ENCODE measurements at places on chromosomes 12 and 14. TPM values are rescaled to one million over a fixed set of nuclear protein-coding genes. Genes with fewer than 3 reads are reported as not detected.

- no peak for DNase-seq
Measured at GRCh38 chr12:52687497-52688385, 7.5 kb upstream of the KRT1 start.

DNA sequence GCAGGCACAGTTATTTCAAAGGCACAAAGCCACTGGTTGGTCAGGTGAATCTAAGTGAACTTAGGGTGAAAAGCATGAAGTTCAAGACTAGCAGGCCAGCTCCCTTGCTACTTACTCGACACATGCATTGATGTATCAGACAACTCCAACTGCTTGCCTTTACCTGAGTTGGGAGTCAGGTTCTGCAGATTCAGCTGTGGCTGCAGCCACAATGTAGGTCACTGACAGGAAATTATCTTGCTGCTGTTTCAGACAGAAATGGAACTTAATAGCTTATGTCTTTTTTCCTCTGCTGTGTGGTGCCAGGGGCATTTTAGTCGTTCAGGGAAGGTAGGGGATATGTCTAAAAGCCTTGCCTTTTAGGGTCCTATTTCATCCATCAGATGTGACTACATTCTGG is 125.6 kb upstream of the RPH3A start:
- DNase-seq: no peak

GRCh38 chr14:68444449-68445168 is 348.3 kb downstream of the ZFP36L1 start:
- DNase-seq: no peak

DNA sequence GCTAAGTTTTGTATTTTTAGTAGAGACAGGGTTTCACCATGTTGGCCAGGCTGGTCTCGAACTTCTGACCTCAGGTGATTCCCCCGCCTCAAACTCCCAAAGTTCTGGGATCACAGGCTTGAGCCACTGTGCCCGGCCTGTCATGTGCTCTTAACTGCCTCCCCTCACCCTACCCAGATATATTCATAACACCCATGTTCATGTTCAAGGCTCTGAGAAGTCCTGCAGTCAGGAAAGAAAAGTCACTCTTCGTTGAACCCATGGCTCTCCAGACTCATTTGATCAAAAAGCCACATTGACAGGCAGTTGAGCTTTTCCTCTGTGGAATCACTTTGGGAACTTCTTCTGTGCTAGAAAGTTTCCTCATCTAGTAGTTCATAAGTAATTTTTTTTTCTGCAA is 545.5 kb upstream of the TBX3 start:
- no peak for DNase-seq

DNA sequence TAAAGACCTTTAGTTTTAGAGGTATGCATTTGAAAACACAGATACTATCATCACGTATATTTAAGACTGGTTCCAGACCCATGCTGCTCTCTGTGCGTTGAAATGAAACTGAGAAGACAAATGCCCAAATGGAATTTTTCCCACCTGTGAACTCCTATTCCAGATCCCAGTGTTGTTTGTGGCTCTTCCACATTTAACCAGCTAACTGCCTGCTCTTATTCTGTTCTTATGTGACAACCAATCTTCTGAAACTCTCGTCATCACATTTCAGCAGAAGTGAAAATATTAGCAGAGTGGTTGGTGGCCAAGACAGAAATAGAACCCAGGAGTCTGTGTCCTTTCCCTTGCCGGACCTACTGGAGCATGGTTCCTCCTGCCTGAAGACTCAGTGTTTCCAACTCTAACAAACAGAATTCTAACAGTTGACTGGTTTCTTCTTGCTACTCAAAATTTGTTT is 460.2 kb downstream of the RAD51B start:
- no peak for DNase-seq

DNA sequence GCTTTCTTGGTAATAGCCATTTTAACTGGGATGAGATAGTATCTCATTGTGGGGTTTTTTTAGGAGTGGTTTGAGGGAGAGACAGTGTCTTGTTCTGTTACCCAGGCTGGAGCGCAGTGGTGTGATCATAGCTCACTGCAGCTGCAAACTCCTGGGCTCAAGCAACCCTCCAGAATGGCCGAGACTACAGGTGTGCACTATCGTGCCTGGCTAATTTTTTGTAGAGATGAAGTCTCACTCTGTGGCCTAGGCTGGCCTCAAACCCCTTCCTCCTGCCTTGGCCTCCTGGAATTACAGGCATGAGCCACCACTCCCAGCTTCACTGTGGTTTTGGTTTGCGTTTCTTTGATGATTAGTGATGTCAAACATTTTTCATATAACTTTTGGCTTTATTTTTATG is 293.6 kb downstream of the ERC1 start:
- DNase-seq: no peak

DNA sequence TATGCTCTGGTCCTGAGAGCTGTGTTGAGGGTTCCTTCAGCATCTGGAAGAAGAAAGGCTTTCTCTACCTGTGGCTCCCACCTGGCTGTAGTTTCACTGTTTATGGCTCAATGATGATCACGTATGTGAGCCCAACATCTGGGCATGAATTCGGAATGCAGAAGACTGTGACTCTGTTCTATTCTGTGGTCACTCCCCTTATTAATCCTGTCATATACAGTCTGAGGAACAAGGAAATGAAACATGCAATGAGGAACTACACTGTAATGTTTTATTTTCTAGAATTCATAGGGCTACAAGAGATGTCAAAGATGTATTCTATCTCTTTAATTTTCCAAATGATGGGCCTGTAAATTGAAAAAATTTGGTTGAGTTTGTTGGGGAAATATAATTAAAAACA is 10.8 kb upstream of the OR11G2 start:
- DNase-seq: no peak

- no peak for DNase-seq
Measured at GRCh38 chr14:89367779-89368120, 49.3 kb downstream of the FOXN3 start.

DNA sequence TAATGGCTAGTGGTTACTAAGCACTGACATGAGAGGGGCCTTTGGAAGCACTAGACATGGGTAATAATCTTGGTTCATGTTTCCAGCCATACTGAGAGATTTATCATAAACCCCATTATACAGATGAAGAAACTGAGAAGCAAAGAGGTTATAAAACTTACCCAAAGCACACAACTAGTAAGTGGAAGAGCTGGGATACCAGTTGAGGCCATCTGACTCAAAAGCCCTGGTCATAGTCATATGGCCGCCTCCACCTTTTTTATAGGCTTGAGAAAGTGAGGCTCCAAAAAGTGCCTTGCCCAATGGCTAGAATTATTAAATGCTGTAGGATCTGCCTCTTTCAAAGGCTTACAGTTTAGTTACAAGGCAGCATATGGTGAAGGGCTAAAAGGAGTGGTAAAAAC is 944 bp downstream of the TXNRD1 start:
- DNase-seq: no peak

GRCh38 chr12:128079446-128079845 is 187.5 kb upstream of the TMEM132C start:
- no peak for DNase-seq

DNA sequence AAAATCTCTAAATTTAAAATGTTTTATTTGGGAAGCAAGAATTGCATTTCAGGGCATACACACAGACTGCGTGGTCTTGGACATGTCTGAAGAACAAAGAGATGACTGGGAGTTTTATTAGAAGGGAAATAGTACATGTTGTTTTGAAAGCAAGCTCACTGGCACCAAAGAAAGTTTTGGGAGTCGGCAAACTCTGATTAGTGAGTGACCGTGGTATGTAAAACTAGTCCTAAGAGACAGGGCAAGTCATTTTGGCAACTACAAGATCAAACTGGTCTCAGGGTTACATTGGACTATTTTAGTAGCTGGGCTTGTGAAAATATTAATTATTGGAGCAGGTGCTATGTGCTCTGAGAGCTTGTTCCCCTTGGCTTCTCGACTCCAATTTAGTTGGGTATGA is 14.9 kb downstream of the TMEM116 start:
- no peak for DNase-seq

DNA sequence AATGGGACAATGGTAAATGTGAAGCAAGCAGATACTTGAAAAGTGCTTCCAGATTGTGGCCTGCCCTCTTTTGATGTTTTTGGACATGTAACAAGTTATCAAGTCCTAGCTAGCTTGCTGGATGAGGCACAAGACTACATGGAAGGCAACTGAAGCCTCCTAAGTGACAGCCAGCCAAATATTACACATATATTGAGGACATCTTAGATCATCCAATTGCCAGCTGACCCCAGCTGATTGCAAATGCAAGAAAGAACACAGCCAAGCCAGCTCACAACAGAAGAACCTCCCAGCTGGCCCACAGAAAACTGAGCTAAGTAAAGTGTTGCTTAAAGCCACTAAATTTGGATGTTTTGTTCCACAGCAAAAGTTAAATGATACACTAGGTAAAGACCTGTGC is 156.9 kb downstream of the SRGAP1 start:
- no peak for DNase-seq

GRCh38 chr14:64729386-64730060 is 25.3 kb downstream of the PLEKHG3 start:
- no peak for DNase-seq

GRCh38 chr12:58443273-58443980 is 476.9 kb downstream of the LRIG3 start:
- DNase-seq: no peak

DNA sequence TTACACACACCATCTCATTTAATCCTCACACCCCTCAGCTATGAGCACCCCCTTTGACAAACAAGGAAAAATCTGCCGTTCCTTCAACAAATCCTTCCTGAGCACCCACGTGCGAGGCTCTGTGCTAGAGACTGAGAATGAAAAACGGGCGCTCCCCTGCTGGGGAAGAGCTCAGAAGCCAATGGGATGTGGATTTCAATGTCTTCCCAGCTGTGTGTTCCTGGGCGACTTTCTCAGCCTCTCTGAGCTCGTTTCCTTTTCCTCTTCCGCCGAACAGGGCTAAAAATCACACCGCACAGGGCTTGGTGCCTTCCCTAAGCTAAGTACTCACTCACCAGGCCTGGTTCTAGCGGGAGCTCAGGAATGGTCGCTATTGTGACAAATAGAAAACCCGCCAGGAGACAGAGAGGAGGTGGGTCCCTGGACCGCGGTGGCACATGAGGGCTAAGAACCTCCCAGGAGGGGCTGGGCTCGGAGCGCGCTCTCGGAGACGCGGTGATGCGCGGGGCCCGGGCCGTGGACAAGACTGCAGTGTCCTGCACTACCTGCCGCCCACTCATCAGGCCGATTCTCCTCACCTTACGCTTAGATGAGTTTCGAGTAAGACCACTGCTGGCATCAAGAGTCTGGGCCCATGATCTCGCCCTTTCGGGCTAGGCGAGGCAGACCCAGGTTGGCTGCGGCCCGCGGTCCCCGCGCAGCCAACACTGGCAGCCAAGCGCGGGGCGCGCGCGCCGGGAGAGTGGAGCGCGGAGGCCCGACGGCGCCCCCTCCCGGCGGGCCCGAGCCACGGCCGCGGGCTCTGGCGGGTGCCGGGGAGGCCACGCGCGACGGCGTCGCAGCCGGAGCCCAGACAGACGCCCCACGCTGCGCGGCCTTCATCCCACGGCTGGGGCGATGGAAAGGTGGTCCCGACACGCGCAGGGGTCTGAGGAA is 17.0 kb downstream of the ZDHHC22 start:
- DNase-seq: no peak

DNA sequence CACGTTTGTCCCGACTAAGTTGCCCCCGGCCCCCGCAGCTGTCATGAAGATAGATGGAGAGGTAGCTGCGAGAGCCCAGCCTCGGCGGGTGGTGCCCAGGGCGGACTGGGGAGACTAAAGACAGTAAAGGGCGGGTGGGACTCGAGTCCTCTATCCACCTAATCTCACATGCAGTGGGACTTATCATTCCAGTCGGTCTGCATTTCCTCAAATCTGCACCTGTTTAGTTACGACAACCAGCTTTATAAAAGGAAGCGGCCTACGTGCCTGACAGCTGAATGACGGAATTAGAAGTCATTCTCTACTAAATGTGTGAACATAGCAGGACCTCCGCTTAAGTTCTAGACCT is 109.8 kb upstream of the EGLN3 start:
- DNase-seq: no peak

DNA sequence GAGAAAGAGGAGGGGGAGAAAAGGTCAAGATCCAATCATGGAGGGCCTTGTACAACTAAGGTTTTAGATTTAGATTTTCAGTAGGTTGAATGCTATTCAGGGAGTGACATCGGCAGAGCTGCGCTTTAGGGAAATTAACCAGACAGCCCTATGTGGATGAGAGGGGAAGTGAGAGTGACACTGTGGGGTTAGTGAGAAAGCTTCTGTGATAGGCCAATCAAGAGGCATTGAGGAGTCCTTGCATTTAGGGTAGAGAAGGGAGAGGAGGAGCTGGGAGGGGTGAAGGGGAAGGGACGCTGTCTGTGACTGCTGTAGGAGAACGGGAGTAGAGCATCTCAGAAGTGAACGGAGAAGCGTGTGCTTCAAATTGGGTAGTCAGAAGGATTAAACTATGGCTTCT is 3.4 kb downstream of the HSD17B6 start:
- DNase-seq: no peak

DNA sequence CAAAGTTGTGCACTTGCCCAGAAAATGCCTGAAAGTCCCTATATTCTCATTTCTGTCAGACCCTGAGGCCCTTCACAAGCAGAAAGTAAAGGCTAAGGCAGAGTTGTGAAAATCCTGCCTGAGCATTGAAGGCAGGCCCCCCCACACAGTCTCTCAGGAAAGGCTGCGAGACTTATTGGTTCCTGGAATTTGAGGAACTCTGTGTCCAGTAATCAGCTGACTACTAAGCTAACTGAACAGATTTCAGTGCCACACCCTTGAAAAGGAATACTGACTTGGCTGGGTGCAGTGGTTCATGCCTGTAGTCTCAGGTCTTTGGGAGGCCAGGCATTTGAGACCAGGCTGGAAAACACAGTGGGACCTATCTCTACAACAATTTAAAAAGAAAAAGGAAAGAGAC is 21.1 kb upstream of the PPP2R5E start:
- DNase-seq: no peak

SIVA1 gene
- 49.7 TPM for polyA plus RNA-seq

CCDC196 gene
- not detected for polyA plus RNA-seq

ACSS3 gene
- polyA plus RNA-seq: 3.0 TPM

PRB2 gene
- not detected for polyA plus RNA-seq

TMBIM6 gene
- polyA plus RNA-seq: 906 TPM

SDS gene
- not detected for polyA plus RNA-seq

All from AG04450 (cell line).